ENCODE measurements at places on chromosomes 5 and 9. TPM values are rescaled to one million over a fixed set of nuclear protein-coding genes. Genes with fewer than 3 reads are reported as not detected.

PCDHB5 gene
- not detected for total RNA-seq

FGD3 gene
- not detected for total RNA-seq

IL17B gene
- total RNA-seq, result not detected

PRDM9 gene
- not detected for total RNA-seq

FBXO38 gene
- total RNA-seq, result 29.4 TPM

IL4 gene
- total RNA-seq, result not detected

ALG2 gene
- 32.5 TPM for total RNA-seq

CCDC152 gene
- total RNA-seq, result 3.4 TPM

CMBL gene
- 23.3 TPM for total RNA-seq

XPA gene
- total RNA-seq, result 4.9 TPM

FGF10 gene
- not detected for total RNA-seq

SHLD3 gene
- total RNA-seq, result 4.7 TPM

IFNA13 gene
- total RNA-seq, result not detected

ATOSB gene
- 2.0 TPM for total RNA-seq

BSPRY gene
- total RNA-seq, result not detected

PFN3 gene
- not detected for total RNA-seq

NUDT12 gene
- 10.8 TPM for total RNA-seq

MARCOL gene
- not detected for total RNA-seq

DDX4 gene
- not detected for total RNA-seq

SVEP1 gene
- 38.1 TPM for total RNA-seq

PCDHGB3 gene
- total RNA-seq, result not detected

CMYA5 gene
- total RNA-seq, result 0.07 TPM

SLIT3 gene
- total RNA-seq, result 6.3 TPM

GRIA1 gene
- total RNA-seq, result not detected

SAXO1 gene
- total RNA-seq, result not detected

FASTKD3 gene
- 42.9 TPM for total RNA-seq

EGR1 gene
- not detected for total RNA-seq

GGTA1 gene
- 6.2 TPM for total RNA-seq

ENTREP1 gene
- total RNA-seq, result not detected

BBLN gene
- total RNA-seq, result 57.0 TPM

PPP3R2 gene
- not detected for total RNA-seq

ARL10 gene
- 0.20 TPM for total RNA-seq

BHMT gene
- total RNA-seq, result not detected

KIF12 gene
- not detected for total RNA-seq

FAM221B gene
- total RNA-seq, result not detected

TAF11L2 gene
- not detected for total RNA-seq
